Tibial nerve (tissue), 4 donors: ENCODE measurements at places on chromosomes 12 and 14. TPM values are rescaled to one million over a fixed set of nuclear protein-coding genes. Genes with fewer than 3 reads are reported as not detected.

The ASPG gene
- 8.7 TPM for total RNA-seq

The FAM181A gene
- not detected for total RNA-seq

The RFLNA gene
- 18.1 TPM for total RNA-seq

The COX8C gene
- not detected for total RNA-seq

The IL22 gene
- total RNA-seq = not detected

The CLEC9A gene
- not detected for total RNA-seq

The R3HDM2 gene
- total RNA-seq = 51.9 TPM
